Daoy (cell line): ENCODE measurements at places on chromosomes 11 and 22. TPM values are rescaled to one million over a fixed set of nuclear protein-coding genes. Genes with fewer than 3 reads are reported as not detected.

Gene GGTLC3
- total RNA-seq: not detected in 2 replicates

Gene TRIM29
- total RNA-seq: 0.06 TPM in 1 of 2 replicates, not detected in the other

DNA sequence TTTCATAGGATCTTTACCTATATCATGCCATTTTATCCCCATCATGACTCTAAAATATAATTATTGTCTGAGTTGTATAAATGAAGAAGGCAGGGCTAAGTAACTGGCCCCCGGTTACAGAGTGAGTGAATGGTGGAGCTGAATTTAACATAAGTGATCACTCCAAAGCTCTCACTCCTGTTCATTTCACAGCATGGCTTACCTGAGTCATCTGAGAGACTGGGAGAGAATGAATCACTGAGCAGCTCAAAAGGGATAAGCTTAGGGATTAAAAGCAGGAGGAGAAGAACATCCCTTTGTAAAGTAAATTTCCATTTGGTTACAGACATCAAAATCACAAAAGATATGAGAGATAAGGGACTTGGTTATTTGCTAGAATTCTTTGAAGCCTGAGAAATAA is 294.0 kb upstream of the CTSC start:
- peak; percentile 12 for DNase-seq

GRCh38 chr11:85752890-85753581 is 57.9 kb downstream of the SYTL2 start:
- DNase-seq: no peak

DNA sequence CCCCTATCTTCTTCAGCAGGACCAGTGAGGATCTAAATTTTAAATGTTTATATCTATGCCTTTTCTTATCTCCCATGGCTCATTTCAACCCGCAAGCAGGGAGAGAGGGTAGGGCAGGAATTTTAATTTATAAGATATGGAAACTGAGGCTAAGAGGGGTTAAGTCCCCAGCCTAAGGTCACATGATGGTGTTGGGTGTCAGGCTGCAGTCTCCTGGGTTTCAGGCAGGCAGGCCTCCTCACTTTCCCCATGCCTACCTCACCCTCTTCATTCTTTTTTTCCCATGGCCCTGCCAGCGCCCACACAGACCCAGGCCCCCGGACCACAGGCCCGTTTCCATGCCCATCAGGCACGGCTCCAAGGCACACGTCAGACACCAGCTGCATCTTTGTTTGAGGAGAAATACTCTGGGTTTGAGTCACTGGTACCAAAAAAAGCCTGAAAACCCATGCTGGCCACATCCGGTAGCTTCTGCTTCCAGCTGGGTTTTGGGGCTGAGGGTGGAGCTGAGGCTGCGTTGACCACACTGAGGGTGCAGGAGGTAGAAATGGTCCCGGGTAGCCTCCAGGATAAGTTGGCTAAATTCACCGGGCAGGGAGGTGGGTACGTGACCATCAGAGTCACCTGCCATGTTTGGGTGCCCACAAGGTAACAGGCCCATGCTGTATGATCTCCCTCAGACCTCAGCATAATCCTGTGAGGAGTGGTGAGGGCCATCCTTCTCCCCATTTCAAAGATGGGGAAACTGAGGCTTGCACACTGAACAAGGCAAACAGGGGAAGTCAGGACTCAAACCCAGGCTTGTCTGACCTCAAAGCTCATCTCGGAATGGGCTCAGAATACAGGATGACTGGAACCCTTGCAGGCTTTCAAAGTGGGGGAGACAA is 7.5 kb downstream of the CRYBB1 start:
- peak; percentile 95 for DNase-seq
